ENCODE measurements at places on chromosomes 5 and 9.

- no peak for DNase-seq
Measured at GRCh38 chr9:75891277-75891741, 836 bp downstream of the PCSK5 start.

DNA sequence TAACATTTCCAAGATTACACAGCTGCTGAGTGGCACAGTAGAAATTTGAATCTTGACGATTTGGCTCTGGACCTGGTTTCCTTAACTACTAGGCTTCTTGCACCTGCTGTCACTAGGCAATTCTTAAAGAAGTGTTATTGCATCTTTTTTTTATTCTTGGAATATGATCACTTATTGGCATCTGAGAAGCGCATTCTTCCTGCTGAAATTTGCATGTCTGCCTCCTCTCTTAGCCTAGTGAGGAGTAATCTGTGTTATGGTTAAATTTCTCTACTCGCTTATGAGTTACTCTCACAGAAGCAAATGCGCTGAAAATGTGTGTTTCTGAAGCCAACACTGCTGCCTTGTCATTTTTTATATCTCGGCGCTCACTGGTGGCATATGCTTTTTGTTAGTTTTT lies 89.3 kb downstream of the WDR41 start:
- DNase-seq = no peak

DNA sequence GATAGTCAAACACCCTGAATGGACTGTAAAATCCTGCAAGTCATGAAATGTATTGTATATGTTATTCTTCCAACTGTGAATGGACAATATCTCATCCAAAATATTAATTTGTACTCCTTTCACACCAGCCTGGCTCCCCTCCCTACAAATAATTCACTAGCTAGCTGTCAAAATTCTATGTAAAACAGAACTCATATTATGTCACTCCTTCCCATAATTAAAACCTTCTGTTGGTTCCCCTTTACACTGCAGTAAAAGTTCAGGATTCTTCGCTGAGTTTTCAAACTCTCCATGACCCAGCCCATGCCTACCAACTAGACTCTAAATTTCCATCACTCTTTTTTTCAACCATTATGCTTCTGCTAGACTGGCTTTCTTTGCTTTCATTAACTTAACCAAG lies 857.1 kb downstream of the TAF11L14 start:
- DNase-seq = no peak

- no peak for DNase-seq
Measured at GRCh38 chr5:168844016-168844921, 265.1 kb upstream of the PANK3 start.

DNA sequence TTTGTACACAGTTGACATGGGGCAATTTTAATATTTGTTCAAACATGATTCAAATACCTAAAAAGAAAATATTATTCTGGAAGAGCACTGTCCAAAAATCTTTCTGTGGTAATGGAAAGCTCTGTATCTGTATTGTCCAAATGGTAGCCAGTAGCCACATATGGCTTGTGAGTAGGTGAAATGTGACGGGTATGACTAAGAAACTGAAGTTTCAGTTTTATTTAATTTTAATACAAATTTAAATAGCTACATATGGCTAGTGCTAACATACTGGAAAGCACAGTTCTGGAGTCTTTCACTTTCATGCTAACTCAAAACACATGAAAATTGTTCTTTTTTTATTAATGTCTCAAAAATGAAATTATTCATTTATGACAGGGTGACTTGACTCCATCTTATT lies 132.6 kb downstream of the PLK2 start:
- DNase-seq = no peak

DNA sequence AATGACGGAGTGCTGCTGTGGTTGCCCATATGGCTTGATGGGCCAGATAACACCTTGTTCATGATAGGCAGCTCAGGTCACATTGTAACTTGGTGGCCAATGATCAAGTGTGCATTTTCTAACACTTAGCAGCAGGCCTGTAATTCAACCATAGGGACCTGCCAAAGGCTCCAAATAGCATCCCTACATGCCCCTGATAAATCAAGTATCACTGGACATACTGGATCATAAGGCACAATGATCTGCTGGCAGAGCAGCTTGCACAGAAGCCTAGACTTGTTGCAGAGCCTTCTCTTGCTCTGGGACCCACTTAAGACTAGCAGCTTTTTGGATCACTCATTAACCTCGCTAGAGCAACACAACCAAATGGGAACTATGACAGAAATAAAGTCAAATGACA lies 46.0 kb upstream of the ISOC1 start:
- DNase-seq = no peak

- no peak for DNase-seq
Measured at GRCh38 chr9:75359638-75360037, 271.3 kb downstream of the OSTF1 start.

DNA sequence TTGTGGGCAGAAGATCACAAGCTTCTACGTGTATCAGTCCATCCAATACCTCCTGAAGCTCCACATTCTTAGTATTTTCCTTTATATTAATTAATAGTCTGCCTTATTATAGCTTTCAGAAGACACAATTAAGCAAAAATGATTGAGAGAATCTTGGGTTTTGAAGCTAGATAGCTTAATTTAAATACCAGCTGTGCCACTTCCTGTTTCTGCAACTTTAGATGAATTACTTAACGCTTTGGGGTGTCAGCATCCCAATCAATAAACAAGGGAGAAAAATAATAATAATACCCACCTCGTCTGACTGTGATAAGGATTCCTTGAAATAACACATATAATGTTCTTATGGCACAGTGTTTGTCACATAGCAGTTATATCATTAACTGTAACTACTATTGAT lies 44.7 kb upstream of the HTR4 start:
- DNase-seq = no peak

All from MV-4-11 (cell line).